ENCODE measurements at places on chromosomes 5 and 9.

- no peak for DNase-seq
These were observed 89.2 kb upstream of the IL33 start for GRCh38 chr9:6126377-6126776.

- DNase-seq: no peak
These were observed 46.3 kb downstream of the SMIM15 start for GRCh38 chr5:61115968-61116367.

DNA sequence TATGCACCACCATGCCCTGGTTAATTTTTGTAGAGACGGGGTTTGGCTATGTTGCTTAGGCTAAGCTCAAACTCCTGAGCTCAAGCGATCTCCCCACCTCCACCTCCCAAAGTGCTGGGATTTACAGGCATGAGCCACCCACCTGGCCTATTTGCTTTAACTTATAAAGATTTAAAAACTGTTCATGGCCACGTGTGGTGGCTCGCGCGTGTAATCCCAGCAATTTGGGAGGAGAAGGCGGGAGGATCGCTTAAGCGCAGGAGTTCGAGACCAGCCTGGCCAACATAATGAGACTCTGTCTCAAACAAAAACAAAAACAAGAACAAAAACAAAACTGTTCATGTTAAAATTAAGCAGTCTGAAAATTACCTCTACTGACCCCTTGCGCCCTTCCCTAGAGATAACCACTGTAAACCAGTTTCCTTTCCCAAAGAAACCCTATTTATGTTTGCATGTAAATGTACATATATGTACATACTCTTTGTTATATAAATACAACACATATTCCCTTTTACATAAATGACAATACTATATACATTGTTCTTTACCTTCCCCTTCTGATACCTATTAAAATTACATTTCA, 1.5 kb downstream of the AK6 start:
- DNase-seq: no peak

DNA sequence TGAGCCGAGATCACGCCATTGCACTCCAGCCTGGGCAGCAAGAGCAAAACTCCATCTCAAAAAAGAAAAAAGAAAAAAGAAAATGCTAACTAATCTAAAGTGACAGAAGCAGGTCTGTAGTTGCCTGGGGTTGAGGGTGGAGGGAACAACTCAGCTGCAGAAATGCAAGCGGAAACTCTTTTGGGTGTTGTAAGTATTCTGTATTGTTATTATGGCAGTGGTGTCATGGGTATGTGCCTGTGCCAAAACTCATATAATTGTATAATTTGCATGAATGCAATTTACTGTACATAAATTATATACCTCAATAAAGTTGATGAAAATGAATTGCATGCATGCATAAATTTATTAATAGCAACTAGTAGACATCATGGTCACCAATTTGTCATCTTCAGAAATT, 23.0 kb upstream of the RPS23 start:
- no peak for DNase-seq

GRCh38 chr9:93132946-93133680, 938 bp downstream of the NINJ1 start:
- DNase-seq: peak; percentile 89

DNA sequence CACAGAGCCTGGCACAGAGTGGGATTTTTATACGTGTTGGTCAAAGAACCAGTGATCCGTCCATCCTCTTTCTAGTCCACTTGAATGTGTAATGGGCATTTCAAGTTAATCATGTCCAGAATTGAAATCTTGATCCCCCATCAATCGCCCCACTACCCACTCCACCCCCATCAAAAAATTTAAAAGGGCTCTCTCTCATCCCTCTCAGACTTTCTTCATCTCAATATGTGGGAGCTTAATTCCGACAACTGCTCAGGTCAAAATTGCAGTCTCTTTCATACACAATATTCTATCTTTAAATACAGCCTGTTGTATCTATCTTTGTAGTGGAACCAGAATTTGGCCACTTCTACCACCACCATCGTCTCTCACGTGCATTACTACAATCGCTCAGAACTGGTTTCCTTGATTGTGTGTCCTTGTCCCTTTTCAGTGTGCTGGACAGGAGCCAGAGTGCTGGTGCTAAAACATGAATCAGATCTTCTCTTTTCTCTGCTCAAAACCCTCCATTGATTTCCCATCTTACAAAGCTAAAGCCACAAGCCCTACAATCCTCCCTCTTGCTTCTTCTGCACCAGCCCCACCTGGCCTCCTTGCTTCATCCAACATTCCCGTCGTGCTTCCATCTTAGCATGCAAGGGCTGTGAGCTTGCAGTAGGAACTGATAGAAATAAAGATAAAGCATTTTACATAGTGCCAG, 786 bp upstream of the KIF3A start:
- no peak for DNase-seq

- no peak for DNase-seq
These were observed 171.4 kb upstream of the PLCXD3 start for GRCh38 chr5:41681840-41682239.

DNA sequence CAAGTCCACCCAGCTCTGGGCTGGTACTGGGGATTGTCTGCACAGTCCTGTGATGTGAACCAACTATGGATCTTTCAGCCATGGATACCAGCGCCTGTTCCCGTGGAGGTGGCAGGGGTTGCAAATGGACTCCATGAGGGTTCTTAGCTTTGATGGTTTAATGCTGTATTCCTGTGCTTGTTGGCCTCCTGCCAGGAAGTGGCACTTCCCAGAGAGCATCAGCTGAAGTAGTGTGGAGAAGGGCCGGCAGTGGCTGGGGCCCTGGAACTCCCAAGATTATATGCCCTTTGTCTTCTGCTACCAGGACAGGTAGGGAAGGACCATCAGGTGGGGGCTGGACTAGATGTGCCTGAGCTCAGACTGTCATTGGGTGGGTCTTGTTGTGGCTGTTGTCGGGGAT, 1104.8 kb upstream of the COX7C start:
- no peak for DNase-seq

- DNase-seq: no peak
These were observed 142.5 kb downstream of the DENND1A start for GRCh38 chr9:123787416-123787815.

GRCh38 chr9:3735251-3735650, 209.4 kb upstream of the RFX3 start:
- no peak for DNase-seq

DNA sequence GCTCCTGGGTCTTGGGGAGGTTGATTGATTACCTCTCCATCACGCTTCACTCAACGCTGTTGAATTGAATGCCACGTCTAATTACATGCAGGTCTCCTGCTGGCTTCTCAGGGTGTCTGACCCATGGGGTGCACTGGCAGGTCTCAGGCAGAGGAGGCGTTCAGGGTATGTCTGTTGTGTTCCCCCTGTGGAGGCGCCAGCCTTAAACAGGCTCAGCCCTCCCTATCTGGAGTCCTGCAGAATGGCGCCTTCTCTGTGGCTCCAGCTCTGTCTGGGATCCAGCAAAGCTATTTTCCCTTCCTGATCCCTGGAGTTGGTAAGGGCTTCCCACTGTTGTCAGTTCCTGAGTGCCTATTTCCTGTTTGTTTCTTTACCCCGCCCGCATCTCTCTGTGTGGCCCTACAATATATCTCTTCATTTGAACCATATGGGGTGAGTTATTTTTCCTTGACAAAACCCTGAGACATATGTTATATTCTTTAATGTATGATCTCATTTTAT, 150.0 kb downstream of the NTRK2 start:
- DNase-seq: no peak

- no peak for DNase-seq
These were observed 459.1 kb downstream of the EBF1 start for GRCh38 chr5:158640593-158640980.

GRCh38 chr5:158658446-158659230, 441.1 kb downstream of the EBF1 start:
- DNase-seq: no peak

DNA sequence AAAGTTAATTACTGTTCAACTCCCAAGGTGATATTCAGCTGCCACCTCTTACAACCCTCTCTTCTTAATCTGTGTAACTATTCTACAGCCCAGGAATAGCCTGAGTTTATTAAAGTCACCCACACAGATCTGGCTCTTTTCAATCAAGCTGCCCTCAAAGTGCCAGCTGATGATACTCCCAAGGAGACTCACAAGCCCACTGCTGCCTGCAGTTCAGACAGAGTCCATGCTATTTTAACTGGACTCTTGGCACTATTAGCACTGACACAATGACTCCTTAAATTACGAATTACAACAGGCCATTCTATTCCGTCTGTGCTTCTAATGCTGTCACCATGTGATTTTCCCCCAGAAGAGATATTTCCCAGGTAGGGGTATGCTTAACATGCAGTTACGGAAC, 26.3 kb downstream of the REEP5 start:
- DNase-seq: no peak

DNA sequence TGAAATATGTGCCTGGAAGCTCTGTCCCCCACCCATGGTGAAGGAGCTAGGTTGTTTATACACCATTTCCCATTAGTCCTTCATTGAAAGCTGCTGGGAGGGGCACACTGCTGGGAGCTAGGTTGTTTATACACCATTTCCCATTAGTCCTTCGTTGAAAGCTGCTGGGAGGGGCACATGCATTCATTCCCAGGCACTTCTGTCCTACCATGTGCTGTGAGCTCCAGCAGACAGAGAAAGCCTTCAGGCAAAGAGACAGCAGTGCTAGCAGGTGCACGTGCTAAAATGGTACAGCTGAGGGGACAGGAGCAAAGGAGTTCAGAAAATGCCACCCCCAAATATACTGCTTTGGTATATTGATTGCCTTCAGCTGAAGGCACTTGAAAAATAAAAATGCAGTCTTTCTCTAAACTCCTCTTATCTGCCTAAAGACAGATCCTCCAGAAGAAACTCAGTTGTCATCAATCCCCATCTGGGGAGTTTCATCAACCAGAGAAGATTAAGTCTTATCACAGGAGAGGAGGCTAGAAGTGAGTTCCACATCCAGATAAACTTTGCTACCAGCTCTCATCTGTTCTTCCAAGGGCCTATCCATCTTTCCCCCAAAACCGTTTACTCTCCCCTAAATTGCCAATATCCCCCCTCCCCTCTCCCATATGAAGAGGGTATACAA, 27.7 kb upstream of the DAPK1 start:
- DNase-seq: no peak

DNA sequence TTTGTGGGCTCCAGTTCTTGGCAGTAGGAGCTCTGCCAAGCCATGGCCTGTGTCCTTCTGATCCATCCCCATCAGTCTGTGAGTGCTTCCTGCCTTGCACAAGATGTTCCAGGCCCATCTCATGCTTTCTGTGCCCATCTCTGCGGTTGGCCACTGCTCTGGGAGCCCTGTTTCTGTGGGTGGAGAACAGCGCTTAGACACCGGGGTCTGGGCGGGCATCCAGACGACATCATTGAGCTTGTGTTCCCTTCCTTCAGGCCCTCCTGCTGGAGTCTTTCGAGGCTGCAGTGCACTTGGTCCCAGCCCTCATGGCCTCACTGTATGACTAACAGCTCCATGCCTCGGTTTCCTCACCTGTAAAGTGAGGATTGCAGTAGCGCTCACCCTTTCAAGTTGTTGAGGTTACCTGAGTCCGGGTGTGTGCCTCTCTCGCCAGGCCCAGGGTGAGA, 14.9 kb upstream of the CARD19 start:
- DNase-seq: peak; percentile 51

- no peak for DNase-seq
These were observed 18.2 kb upstream of the CARD19 start for GRCh38 chr9:93077811-93078210.

DNA sequence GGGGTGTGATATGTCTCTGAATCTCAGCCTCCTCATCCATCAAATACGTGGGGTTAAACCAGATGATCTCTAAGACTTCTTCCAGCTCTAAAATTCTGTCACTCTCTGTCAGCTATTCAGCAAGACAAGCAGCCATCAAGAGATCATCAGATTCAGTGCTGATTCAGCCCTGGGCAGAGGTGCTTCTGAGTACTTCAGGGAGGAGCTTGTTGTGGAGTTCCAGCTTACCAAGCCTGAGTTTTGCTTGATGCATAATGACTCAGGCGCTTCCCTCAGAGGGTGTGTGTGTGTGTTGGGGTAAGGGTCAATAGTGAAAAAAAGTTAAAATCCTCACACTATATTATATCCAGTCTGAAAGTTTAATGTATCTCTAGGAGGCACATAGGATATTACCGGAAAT, 29.6 kb upstream of the TAF1L start:
- no peak for DNase-seq

DNA sequence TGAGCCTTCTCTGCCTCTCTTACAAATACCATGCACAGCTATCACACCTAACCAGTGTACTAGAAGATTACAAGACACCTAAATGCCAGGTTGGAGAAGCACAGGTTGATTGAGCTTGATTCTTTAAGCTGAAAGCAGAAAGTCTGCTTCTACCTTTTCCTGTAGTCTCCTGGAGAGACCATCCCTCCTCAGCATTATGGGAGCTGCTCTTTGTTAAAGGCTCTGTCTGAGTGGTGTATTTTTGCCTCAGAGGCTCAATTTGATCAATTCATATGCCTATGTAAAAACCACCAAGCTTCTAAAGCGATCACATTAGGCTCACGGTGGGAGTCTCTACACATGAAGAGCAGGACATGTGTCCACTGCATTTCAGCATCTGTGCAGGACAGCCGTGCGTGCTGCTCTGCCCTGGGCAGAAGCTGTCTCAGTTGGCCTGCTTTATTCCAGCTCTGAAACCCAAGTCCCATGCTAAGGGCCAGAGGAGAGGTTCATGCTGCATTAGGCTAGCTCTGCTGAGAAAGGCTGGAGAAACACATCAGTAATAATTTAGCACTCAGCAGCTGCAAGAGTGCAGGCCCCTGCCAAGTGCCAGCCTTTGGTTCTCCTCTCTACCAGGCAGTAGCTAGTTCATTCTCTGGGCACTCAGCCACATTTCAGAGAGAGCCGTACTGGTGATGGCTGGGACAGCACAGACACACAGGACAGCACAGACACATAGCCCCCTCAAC, 41.7 kb downstream of the TMEM167A start:
- DNase-seq: no peak

DNA sequence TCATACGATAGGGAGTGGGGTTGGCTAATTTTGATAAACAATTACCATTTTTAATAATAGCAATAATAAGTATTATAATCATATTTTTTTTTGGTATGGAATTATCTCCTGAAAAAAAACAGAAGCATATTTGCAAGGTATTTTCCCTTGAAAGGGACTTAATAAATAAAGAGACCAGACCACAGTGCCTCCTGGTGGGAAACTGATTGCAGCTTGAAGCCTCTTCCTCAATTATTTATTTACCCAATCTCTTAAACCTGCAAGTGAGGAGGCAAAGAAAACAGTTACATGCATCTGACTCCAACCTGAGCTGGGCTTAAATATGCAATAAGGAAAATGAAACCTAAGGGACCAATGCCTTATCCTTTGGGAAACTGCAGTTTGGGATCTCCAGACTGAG, 388.1 kb upstream of the ACO1 start:
- no peak for DNase-seq
